ENCODE measurements at places on chromosomes 2 and 18.

- DNase-seq = no peak
Measured at GRCh38 chr2:181253438-181253837, 203.7 kb upstream of the ITGA4 start.

DNA sequence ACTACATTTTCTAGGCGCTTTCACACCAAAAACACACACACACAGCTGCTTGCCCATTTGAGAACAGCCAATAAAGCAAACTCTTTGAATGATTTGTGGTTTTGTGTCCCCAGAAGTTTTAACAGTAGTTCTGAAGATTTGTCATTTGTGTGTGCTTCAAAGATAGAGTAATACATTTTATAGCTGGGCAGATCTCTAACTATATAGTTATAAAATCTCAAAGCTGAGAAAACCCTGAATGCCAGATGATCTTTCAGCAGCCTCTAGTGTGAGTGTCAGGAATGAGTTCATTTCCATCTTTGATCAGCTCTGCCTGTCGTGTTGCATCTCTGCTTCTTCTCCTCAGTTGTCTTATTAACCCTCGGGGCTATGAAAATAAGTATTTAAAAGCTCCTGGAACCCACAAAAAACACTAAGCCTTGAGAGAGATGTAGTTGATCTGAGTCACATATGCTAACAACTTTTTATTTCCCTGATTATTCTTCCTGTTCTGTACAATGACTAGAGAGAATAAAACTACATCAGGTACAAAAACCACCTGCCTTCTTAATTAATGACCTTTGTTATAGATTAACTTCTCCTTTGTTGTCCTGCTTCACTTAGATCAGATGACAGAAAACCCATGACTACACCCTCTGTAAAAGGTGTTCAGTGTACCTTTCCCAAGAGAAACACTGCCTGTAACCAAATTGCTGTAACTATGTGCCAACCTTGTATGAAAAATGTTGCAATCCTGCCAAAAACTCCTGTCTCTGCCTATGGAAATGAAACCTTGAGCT is 30.0 kb upstream of the SLC3A1 start:
- no peak for DNase-seq

GRCh38 chr2:72035518-72036172 is 112.0 kb downstream of the CYP26B1 start:
- DNase-seq = no peak

DNA sequence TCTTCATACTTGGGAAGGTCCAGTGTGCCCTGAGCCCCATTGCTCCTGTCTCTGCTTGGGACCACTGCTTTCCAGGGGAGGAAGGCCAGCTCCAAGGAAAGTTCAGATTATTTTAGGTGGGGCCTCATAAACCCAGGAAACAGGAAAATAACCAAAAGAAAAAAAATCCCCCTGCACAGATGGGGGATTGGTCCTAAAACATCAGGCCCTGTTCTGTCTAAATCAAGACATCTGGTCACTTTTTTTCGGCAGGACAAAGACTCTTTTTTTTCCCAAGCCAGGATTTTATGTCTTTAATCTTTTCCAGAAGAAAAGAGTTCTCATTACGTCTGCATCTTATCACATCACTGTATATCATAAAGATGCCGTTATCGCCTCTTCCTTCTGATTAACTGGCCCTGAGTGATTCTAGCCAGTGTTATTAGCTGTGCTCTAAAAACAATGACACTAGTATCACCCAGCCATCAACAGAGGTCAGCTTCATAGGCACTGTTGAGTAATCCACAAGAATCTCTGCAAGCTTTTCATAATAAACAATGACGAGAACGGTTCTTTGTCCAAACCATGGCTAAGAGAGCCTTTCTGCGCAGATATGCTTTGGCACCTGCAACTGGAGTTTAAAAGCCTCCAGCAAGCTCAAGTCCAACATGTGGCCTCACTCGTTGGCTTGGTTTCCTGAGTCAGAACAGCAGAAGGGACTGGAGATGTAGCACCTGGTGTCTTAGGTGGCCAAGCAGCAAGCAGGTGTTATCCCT is 138.2 kb downstream of the VAPA start:
- DNase-seq = no peak

- no peak for DNase-seq
Measured at GRCh38 chr2:201414099-201415023, 36.9 kb downstream of the TRAK2 start.

GRCh38 chr2:120605231-120605935 is 130.3 kb upstream of the GLI2 start:
- no peak for DNase-seq

- no peak for DNase-seq
Measured at GRCh38 chr2:88184762-88185161, 14.6 kb downstream of the THNSL2 start.

GRCh38 chr2:233650981-233651380 is 14.7 kb downstream of the UGT1A10 start:
- DNase-seq = no peak

DNA sequence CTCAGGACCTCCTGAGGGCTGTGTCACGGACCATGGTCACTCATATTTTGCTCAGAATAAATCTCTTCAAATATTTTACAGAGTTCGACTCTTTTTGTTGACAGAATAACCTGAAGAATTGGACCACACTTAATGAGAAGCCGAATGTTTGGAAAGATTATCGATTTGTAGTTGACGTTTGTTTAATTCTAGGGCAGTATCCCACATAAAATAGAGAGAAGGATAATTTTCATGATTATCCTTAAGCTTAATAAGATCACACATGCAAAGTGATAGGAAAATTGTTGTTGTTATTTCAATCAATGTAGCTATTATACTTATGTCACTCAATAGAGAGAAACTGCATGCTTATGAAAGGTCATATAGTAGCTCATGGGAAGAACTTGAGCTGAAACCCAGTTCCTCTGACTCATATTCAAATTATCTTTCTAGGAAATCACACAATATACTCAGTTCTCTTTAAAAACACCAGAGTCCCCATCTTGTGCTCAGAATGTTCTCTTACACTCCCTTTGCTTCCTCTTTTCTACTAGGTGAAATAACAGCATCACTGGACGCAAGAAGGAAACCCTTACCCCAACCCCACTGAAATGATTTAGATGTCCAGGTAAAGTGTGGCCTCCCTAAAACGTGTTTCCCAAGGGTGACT is 982.1 kb downstream of the TSN start:
- no peak for DNase-seq

GRCh38 chr2:237091779-237092436 is 6.2 kb downstream of the COPS8 start:
- DNase-seq = no peak

DNA sequence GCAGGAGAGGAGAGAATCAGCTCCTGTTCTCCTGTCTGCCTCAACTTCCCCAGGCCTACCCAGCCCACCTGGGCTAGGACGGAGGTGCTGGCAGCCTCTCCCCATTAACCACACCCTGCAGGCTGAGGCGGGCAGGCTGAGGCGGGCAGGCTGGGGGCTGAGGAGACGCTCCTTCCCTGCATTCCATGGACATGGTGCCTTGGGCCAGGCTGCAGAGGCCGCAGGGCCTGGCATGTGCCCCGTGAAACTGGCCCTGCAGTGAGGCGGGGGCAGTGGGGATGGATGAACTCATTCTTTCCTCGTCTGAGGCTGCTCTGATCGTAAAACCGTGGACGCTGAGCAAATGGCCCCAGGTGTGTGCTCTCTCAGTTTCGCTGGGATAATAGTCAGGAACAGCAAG is 84.7 kb upstream of the LAPTM4A start:
- no peak for DNase-seq

DNA sequence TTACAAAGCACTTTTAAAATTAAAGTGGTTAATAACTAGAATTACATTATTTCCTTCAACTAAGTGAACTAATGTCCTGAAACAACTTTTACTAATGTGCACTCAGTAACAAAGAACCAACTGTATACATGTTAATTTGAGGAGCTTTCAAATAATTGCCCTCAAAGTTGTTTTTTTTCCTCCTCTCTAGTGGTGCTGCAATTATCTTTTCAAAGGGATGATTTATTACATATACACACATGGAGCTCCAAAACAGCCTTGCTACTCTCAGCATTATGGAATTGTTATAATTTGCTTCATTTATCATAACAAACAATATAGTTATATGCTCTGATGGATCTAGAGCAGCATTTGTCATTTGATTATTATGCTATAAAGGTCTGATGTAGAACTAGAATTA is 246.3 kb upstream of the RASGRP3 start:
- no peak for DNase-seq

- no peak for DNase-seq
Measured at GRCh38 chr2:121409388-121409787, 121.3 kb upstream of the RNU4ATAC start.

GRCh38 chr2:85754313-85755095 is 713 bp downstream of the ATOH8 start:
- peak; percentile 62 for DNase-seq

- DNase-seq = no peak
Measured at GRCh38 chr2:82412021-82412420, 2047.1 kb downstream of the SUCLG1 start.

- DNase-seq = peak; percentile 69
Measured at GRCh38 chr2:118013221-118013723, 598 bp downstream of the CCDC93 start.

DNA sequence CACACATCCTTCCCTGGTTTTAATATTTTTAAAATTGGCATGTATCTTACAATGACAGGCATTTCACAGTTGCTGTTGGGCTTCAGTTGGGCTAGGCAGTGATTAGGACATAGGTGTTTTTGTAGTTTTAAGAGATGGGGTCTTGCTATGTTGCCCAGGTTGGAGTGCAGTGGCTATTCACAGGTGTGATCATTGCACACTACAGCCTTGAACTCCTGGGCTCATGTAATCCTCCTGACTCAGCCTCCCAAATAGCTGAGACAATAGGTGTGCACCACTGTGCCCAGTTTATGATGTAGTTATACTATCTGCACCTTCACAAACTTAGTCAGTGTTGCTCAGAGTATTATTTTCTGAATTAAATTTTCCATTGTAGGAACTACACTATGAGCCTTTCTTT is 43.3 kb downstream of the PCARE start:
- no peak for DNase-seq

GRCh38 chr2:230457793-230458192 is 41.8 kb downstream of the SP100 start:
- no peak for DNase-seq

GRCh38 chr2:170155723-170156253 is 22.2 kb upstream of the MYO3B start:
- DNase-seq = no peak

- DNase-seq = peak; percentile 29
Measured at GRCh38 chr2:46383113-46383395, 85.8 kb downstream of the EPAS1 start.

GRCh38 chr2:68388358-68388757 is 23.3 kb downstream of the PLEK start:
- DNase-seq = no peak

DNA sequence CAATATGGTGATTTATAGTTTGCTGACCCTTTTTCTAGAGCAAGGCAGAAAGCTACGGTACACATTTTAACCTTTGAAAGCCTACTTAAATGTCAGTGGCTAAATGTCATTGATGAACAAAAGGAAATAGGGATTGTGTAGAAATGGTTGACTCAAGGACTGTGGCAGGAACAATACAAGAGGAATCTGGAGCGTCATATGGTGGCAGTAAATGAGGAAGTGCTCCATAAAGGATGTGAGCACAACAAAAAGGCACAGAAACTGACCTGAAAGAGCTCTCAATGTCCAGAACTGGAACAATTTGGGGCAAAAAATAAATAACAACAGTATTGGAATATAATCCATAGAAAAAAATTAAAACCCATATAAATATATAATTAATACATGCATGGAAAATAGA is 443.9 kb upstream of the VRK2 start:
- DNase-seq = no peak

- no peak for DNase-seq
Measured at GRCh38 chr18:24741965-24742724, 281.7 kb downstream of the HRH4 start.

- DNase-seq = no peak
Measured at GRCh38 chr2:126766969-126767296, 111.0 kb downstream of the GYPC start.

- DNase-seq = no peak
Measured at GRCh38 chr18:48896875-48897511, 53.8 kb downstream of the SMAD7 start.

GRCh38 chr2:223075301-223076270 is 23.6 kb downstream of the KCNE4 start:
- no peak for DNase-seq

DNA sequence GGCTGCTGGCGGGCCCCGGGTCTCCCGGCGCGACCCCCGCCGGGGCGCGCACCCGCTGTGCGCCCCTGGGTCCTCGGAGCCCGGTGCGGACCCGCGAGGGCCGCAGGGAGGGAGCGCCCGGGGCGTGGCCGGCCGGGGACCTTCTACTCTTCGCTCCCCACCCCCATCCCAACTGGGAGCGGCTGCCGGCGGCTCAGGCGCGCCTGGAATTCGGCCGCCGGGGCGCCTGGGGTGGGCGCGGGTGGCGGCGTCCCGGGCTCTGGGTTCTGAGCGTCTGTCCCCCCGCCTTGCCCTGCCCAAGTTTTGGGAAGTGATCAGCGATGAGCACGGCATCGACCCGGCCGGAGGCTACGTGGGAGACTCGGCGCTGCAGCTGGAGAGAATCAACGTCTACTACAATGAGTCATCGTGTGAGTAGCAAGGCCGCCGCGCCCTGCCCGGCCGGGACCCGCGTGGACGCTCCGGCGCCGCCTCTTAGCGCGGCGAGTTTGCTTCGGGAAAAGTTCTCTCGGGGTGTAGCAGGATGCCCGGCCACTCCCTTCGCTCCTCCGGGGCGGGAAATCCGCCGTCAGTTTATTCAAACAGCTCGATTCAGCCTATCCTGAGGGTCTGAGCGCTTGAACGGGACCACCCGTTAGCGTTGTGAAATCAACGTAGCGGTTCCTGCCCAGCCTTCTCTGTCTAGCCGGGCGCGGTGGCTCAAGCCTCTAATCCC is 502 bp downstream of the TUBB6 start:
- DNase-seq = peak; percentile 69

GRCh38 chr18:58222432-58223125 is 178.6 kb downstream of the NEDD4L start:
- DNase-seq = no peak

DNA sequence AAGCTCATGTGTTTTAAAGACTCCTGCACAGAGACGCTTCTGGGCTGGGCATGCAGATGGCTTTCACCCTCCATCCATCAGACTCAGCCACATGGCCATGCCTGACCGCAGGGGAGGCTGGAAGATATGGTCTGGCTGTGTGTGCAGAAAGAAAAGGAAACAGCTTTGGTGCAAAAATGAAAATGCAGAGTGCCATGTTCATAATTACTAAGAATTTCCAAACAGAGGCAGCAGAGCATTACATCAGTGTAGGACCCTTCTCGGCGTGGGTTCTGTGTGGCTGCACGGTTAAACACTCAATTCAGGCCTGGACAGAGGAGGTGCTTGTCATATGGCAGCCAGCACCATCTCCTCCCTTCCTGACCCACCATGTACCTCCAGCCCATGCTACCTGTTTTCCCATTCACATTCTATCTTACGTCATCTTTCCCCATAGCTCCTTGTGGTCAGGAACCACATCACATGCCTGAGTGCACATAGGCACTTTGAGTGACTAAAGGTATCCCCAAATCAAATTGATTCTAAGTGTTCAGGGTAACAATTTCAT is 200.3 kb upstream of the ID2 start:
- DNase-seq = peak; percentile 67

- DNase-seq = no peak
Measured at GRCh38 chr2:240166191-240166590, 25.7 kb upstream of the OTOS start.

- no peak for DNase-seq
Measured at GRCh38 chr2:166333801-166334200, 41.9 kb downstream of the SCN9A start.

- DNase-seq = no peak
Measured at GRCh38 chr18:55337138-55337537, 250.9 kb downstream of the TCF4 start.
